Gastrocnemius medialis (tissue), 4 donors: ENCODE measurements at places on chromosomes 16 and 17.

DNA sequence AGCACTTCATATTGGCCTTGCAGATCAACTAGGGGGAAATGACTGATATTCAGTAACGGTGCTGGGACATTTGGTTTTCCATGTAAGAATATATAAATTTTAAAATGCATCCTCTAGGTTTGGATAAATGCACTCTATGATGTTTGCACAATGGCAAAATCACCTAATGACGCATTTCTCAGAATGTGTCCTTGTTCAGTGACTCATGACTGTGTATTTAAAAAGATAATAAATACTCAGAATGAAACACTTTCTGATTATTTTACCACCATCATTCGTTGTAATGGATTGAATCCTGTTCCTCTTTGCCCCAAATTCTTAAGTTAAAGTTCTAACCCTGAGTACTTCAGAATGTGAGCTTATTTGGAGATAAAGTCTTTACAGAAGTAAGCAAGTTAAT is 17.2 kb upstream of the ADGRG1 start:
- H3K4me1 ChIP-seq, result no peaks in the 10 kb centered on the region
- no peak overlapping the region for H3K27ac ChIP-seq
- no peaks in the 10 kb centered on the region for H3K27me3 ChIP-seq
- H3K4me3 ChIP-seq, result no peak overlapping the region
- no peaks in the 10 kb centered on the region for H3K36me3 ChIP-seq

DNA sequence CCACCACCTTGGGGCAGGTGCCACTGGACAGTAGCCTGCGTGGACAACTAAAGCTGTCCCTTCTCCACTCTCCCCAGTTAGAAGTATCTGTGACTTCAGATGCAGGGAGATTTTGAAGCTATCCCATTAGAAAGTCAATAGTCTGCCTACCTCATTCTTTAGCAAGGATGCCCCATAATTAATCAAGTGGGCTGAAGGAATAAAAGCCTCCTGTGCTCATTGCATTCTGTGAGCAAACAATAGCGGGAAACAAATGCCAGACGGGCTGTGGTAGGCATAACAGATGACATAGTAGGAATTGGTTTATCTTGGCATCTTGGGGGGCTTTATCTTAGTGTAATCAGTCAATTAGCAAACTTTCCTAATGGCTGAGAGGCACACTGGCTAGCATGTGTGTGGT is 96.7 kb upstream of the HSBP1 start:
- H3K4me3 ChIP-seq, result no peak overlapping the region
- H3K36me3 ChIP-seq, result no peaks in the 10 kb centered on the region
- no peaks in the 10 kb centered on the region for H3K27me3 ChIP-seq
- DNase-seq, result no peak
- no peak overlapping the region for H3K27ac ChIP-seq
- H3K4me1 ChIP-seq, result no peaks in the 10 kb centered on the region

- no peak for DNase-seq
- no peak overlapping the region for H3K4me3 ChIP-seq
- H3K27ac ChIP-seq, result no peak overlapping the region
- H3K36me3 ChIP-seq, result no peaks in the 10 kb centered on the region
Measured at GRCh38 chr16:14101415-14101814, 30.3 kb downstream of the MRTFB start.

DNA sequence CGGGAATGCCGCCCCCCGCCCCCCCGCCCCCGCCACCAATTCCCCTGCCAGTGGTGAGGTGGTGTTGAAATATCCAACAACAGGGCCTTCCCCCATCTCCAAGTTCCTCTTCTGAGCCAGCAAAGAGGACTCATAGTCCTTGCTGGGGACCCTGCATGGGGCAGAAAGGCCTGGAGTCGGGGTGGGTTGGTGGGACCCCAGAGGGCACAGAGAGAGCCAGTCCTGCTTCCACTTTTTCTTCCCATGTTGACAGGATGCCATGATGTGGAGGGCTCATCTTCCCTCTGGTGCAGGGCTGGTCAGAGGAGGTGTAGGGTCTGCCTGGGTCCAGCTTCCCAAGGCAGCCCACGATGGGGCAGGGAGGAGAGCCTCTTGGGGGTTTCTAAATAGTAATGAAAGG is 49.0 kb upstream of the PIK3R6 start:
- H3K4me1 ChIP-seq, result no peaks in the 10 kb centered on the region
- no peak overlapping the region for H3K4me3 ChIP-seq
- no peaks in the 10 kb centered on the region for H3K36me3 ChIP-seq
- H3K27ac ChIP-seq, result no peak overlapping the region
- DNase-seq, result no peak

DNA sequence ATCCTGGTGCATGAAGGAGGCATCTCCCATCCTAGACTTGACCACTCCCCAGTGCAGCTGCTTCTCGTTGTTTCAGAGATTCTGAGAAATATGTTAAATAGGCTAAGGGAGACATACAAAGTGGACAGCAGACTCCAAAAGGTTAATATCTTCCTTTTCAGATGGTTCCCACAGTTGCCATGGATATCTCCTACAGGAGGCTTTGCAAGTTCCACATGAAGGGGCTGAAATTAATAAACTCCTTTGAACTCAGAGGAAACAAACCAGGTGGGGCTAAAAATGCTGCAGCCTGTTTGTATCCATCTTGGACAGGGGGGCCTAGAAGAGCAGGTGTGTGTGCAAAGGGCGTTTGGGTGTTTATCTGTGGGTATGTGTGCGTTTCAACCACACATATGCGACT is 257.4 kb upstream of the XYLT1 start:
- no peak for DNase-seq
- H3K27ac ChIP-seq, result no peak overlapping the region
- no peaks in the 10 kb centered on the region for H3K36me3 ChIP-seq
- no peaks in the 10 kb centered on the region for H3K4me1 ChIP-seq
- no peaks in the 10 kb centered on the region for H3K27me3 ChIP-seq

GRCh38 chr16:12202486-12202885 is 226.0 kb downstream of the SNX29 start:
- no peaks in the 10 kb centered on the region for H3K4me1 ChIP-seq
- no peak overlapping the region for H3K4me3 ChIP-seq
- no peak for DNase-seq
- peaks cover 8% of the 10 kb centered on the region for H3K36me3 ChIP-seq

DNA sequence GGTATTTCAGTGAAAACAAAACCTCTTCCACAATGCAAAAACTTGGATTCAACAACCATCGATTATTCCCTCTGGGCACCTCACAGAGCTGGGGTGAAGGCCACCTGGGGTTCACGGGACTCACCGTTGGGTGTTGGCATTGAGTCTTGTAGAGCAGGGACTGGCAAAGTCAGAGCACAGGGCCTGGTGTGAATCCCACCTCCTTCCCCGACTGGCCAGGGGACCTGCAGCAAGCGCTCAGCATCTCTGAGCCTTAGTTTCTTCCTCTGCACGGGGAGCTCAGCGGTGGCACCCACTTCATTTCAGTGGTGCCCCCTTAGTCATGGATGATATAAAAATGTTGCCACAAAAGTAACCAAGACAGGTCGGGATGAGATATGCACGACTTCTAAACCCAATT is 100.4 kb downstream of the METRNL start:
- DNase-seq, result no peak
- no peaks in the 10 kb centered on the region for H3K27me3 ChIP-seq
- no peak overlapping the region for H3K4me3 ChIP-seq
- no peaks in the 10 kb centered on the region for H3K4me1 ChIP-seq
- H3K27ac ChIP-seq, result no peak overlapping the region

DNA sequence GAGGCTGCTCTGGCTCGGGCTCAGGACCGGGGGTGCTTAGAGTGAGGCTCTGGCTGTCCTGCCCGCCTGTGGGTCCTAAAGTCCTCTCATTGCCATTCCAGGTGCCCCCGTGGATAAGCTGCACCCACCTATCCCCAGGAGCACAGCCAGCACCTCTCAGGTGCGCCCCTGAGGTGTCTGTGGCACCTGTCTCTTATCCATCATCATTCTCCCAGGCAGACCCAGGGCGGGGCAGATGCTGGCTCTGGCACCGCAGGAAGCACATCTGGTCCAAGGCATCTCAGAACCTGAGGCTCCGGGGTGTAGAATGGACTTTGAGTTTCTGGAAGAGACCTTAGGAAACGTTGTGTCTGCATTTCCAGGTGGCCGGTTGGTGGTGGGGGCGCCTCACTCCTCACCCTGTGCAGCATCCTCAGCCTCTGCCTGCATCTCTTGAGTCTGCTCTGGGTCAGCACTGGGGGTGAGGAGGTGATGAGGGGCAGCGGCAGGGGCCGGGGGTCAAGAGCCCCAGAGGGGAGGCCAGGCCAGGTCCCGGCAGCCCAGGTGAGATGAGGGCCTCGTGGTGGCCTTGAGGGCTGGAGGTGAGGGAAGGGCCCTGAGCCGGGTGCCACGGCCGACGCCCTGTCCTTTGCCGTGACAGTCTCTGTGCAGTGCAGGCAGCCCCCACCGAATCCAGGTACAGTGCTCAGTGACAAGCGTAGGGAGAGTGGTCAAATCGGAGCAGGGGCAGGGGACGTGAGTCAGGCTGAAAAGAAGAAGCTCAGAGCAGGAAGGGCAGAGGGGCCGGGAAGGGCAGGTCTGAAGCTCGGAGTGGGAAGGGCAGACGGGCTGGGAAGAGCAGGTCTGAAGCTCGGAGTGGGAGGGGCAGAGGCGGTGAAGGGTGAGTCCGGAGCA is 173.5 kb downstream of the NPIPB11 start:
- no peaks in the 10 kb centered on the region for H3K27me3 ChIP-seq
- H3K27ac ChIP-seq, result no peak overlapping the region
- no peak for DNase-seq
- no peak overlapping the region for H3K4me3 ChIP-seq
- no peaks in the 10 kb centered on the region for H3K4me1 ChIP-seq

DNA sequence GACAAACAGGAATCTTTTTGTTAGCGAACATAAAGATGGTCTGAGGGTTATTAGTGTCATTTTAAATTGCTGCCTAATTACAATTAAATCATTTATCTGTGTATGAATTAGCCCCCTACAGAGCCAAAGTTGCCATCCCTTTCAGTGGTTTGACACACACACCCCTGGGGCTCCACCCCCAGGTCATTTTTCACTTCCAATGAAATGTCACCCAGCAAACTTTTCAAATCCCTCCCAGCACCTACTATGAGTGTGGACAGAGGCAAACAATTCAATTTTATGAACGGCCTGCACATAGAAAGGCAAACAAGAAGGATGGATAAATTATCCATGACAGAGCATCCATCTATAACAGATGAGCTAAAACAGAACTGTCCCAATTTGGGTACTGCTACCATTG is 2.4 kb downstream of the MYH10 start:
- H3K4me1 ChIP-seq, result no peaks in the 10 kb centered on the region
- DNase-seq, result no peak

DNA sequence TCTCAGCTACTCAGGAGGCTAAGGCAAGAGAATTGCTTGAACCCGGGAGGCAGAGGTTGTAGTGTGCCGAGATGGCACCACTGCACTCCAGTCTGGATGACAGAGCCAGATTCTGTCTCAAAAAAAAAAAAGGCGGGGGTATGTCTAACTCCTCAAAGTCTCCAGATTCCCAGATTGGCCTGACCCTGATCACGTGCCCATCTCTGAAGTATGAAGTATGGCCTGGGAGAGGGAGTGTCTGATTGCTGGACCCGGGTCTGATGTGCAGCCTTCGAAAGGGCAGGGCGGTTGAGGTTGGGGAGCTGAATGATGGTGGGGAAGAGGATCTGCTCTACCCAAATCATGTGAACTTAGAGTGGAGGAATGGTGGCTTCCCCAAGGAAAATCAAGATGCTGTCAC is 17.3 kb upstream of the AQP8 start:
- no peak for DNase-seq
- H3K27me3 ChIP-seq, result no peaks in the 10 kb centered on the region
- no peak overlapping the region for H3K27ac ChIP-seq
- no peak overlapping the region for H3K4me3 ChIP-seq

DNA sequence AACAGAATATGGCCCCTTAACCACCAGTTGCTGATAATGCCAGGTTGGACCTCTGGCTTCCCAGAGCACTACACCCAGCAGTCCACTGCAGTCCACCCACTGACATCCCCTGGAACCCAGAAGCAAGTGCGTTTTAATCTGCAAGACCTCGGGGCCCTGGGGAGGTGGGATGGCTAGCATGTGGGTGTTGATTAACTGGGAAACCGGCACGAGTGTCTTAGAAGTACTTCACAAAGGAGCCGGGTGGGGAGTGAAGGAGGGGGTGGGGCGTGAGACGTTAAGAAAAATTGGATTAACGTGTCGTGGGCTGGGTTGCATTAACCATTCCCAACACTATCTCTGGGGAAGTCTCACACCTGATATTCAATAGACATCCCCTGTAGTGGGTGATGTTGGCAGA is 6.1 kb upstream of the HIC1 start:
- H3K27ac ChIP-seq, result no peak overlapping the region
- H3K36me3 ChIP-seq, result no peaks in the 10 kb centered on the region
- H3K4me1 ChIP-seq, result peaks cover 23% of the 10 kb centered on the region
- no peak for DNase-seq

- no peaks in the 10 kb centered on the region for H3K36me3 ChIP-seq
- H3K4me1 ChIP-seq, result peaks cover 28% of the 10 kb centered on the region
- DNase-seq, result no peak
- no peak overlapping the region for H3K27ac ChIP-seq
- no peak overlapping the region for H3K4me3 ChIP-seq
- no peaks in the 10 kb centered on the region for H3K27me3 ChIP-seq
Measured at GRCh38 chr17:44327715-44328449, 3.3 kb upstream of the SLC25A39 start.

DNA sequence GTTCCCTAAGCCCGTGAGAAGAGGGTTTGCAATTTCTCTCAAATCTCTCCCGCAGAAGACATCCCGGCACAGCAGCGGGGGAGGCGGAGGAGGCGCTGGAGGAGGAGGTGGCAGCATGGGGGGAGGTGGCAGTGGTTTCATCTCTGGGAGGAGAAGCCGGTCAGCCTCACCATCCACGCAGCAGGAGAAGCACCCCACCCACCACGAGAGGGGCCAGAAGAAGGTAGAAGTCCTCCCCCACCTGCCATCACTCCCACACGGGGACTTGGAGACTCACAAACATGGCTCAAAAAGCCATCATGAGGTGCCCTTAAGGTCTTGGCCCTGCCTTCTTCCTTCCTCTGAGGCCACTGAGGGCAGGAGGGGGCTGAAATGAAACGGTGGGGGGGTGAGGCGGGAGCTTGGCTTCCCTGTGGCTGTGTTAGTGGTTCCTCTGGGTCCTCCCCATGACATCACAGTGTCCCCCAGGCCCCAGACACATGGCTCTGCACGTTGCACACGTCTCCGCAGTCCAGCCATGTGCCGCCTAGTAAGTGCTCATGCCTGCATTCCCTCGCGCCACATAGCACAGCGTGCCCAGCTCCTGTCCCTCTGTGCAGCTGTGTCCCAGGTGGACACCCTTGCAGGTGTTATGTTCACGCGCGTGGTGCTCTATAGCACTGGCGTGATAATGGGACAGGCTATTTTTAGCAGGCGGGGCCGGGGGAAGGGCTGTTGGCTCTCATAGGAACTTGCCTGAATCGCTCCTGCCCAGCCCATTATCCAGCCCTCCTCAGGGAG is 6.9 kb downstream of the MLLT6 start:
- H3K4me3 ChIP-seq, result no peak overlapping the region
- no peaks in the 10 kb centered on the region for H3K36me3 ChIP-seq
- peak overlapping the region; percentile 86 for H3K27ac ChIP-seq
- H3K4me1 ChIP-seq, result peaks cover 55% of the 10 kb centered on the region

GRCh38 chr17:77025781-77026180 is 115.0 kb upstream of the SEC14L1 start:
- no peak overlapping the region for H3K27ac ChIP-seq
- peaks cover 3% of the 10 kb centered on the region for H3K27me3 ChIP-seq
- DNase-seq, result no peak
- H3K4me3 ChIP-seq, result no peak overlapping the region
